Fibroblast of the aortic adventitia (primary cell): ENCODE measurements at places on chromosomes 6 and 20. TPM values are rescaled to one million over a fixed set of nuclear protein-coding genes. Genes with fewer than 3 reads are reported as not detected.

MLIP gene
- not detected in 2 replicates for total RNA-seq

HLA-DRB1 gene
- total RNA-seq = 0.09 and 0.90 TPM in 2 replicates

UBE2C gene
- total RNA-seq = 0.49 and 53.3 TPM in 2 replicates

HSPA1L gene
- total RNA-seq = 1.4 and 2.4 TPM in 2 replicates

WRNIP1 gene
- 25.8 and 29.4 TPM in 2 replicates for total RNA-seq

PRL gene
- total RNA-seq = not detected in 2 replicates

VWA7 gene
- 0.36 and 0.90 TPM in 2 replicates for total RNA-seq

DNA sequence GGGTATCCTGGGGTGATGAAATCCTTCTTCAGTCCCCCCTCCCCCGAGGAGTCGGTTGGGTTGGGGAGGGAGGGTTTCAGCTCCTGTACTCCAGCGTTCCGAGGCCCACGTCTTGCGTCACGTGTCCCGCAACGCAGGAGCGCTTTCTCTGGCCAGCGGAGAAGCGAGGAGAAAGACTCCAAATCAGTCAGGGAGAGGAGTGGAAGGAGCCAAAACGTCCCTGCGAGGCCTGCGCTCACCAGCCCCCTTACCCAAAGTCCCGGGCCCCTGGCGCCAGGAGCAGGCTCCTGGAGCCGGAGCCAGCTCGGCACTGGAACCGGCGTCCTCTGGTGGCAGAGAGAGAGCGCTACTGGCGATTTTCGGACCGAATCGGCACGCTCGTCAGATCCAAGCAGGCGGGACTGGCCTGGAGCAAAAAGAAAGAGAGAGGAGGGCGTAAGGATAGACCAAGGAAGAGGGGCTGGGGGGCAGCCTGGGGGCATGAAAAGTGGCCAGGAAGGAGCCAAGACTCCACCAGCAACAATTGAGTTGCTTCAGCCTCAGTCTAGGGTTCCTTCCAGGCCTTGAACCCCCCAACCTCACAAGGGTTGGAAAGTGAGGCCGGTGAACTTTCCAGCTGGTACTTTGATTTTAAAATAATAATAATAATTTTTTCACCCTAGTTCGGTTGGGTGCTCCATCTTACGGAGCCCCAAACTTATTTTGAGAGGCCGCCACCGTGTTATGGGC lies at the start of gene GNAS:
Gene GNAS, plus strand, starts transcription at position 174 of the 729 bp plus-strand sequence.
- DNase-seq = peak; percentile 64

- DNase-seq = no peak
Measured at GRCh38 chr6:84260926-84261325, 33.5 kb upstream of the CEP162 start.

DNA sequence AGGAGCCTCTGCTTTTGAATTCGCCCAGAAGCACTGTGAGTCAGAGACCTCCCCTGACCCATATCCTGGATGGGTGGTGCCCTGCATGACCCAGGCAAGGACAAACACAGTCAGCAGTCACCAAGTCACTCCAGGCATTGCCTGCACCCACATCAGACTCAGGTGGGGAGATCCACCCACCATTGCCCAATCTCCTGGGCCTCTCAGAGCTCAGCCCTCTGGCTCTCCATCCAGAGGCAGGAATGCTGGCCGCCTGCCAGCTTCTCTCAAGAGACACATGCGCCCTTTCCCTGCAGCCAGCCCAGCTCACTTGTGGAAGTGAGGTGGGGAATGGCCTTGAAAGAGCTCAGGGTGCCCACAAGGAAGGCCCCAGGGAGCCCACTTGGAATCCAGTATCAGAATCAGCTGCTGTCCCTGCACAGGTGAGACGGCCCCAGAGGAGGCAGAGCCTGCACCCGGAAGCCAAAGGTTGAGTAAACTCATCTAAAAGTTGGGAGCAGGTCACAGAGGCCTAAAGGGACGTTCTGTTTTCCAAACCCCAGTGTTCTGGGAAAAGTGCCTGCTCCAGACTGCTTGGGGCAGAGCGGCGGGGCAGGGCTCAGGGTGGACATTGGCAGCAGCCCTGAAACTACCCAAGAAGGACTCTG lies 129.8 kb downstream of the PREX1 start:
- peak; percentile 84 for DNase-seq

GRCh38 chr6:9140172-9140571 lies 704.8 kb upstream of the SLC35B3 start:
- DNase-seq = peak; percentile 46

DNA sequence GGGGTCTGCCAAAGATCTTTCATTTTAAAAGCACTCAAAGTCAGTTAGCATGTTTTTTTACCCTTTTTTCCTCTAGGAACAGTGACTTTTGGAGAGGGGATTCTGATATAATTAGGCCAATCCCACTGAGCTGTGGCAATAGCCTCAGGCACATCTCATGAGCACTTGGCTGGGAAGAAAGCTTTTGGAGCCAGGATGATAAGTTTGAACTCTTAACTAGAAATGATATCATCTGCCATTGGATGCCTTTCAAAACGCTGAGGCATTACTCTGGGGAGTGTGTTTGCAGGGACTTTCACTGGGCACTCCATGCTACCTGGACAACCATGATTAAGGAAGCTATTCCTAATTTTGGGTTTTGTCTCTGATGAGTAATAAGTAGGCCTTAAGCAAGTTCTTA lies 3.7 kb downstream of the SCGN start:
- DNase-seq = no peak

DNA sequence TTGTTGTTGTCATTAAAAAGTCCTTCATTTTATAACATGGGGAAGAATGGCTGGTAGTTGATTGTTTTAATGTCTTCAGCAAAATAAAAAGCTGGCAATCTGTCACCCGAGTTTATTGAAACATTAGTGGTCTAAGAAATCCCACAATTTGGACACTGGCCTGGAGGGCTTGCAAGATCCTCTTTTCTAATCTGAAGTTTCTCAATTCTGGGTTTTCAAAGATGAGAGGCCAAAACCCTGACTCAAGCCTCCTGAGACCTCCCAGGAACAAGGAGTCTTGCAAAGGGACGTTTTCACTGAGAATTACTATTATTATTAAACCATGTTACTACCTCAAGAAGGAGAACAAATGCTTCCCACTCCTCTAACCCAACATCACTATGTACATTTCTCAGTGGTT lies 19.5 kb downstream of the MAP1LC3A start:
- DNase-seq = peak; percentile 80

DNA sequence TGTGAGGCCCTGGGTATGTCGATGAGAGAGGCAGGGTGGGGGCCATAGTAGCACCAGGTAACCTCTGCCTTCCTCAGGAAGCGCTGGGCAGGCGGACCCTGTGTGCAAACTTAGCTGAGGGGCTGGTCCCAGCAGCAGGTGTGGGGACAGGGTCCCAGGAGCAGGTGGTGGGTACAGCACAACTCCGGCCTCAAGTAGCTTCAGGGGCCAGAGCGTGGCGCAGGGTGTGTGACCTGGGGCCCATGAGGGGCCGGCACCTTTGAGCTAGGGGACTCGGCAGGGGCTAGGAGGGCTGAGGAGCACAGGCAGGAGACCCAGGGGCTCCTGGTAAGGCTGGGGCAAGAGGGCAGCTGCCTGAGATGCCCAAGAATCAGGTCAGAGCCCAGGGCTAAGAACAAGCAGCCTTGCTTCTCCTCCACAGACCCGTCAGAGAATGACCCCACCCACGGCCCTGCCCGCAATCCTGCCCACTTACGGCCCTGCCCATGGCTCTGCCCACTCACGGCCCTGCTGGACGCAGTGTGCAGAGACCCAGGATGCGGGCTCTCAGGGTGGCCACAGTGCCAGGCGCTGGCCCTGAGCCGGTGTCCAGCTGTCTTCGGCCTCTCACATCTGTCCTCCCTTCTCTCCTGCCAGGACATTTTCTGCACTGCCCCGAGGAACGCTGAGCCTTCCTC lies 30.9 kb downstream of the CHRNA4 start:
- DNase-seq = no peak

GRCh38 chr6:152034631-152035030 lies 227.1 kb downstream of the ESR1 start:
- DNase-seq = no peak

GRCh38 chr20:57433657-57434389 lies 42.6 kb downstream of the RBM38 start:
- DNase-seq = no peak

- peak; percentile 55 for DNase-seq
Measured at GRCh38 chr20:19692685-19693119, 65.4 kb upstream of the RIN2 start.

- DNase-seq = no peak
Measured at GRCh38 chr6:40671694-40672050, 84.5 kb upstream of the LRFN2 start.

GRCh38 chr6:108948181-108948661 lies 100.0 kb downstream of the ARMC2 start:
- DNase-seq = no peak

DNA sequence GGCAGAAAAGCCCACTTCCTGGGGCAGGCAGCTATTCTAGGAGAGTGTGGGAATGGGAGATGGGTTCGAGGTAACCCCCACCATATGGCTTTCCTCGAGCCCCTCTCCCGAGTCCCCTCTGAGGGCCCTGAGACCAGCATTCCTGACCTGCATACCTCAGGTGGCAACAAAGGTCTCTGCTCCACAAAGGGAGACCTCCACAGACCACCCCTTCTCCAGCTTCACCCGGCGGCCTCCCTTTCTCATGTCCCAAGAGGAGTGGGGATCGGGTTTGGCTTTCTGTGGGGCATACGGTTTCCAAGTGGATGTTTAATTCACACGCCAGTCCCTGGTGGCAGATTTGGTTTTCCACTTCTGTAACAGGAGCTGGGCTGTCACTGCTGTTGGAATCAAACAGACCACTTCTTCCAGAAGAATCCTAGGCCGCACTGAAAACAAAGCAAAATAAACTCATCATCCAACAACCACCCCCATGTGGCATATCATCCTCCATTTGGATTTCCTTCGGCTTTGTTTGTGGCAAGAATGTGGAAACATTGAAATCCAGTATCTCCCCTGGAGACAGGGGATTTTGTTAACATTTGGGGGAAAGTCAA lies 83.2 kb downstream of the DLL1 start:
- no peak for DNase-seq

GRCh38 chr6:126753606-126754005 lies 364.9 kb upstream of the RSPO3 start:
- DNase-seq = peak; percentile 90

DNA sequence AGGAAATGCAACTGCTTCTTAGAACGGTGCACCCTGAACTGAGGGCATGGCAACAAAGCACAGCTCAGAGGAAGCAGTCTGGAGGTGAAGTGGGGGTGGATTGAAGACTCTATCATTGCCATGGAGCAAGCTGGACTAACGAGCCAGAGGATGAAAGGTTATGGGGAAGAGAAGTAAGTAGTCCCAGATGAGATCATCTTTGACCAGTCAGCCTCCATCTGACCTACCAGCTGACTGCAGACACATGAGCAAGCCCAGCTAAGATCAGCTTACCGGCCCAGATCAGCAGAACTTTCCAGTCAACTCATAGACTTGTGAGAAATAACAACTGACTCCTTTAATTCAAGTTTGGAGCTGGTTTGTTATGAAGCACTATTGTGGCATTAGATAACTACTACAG lies 9.1 kb upstream of the JAG1 start:
- DNase-seq = no peak

GRCh38 chr6:15244620-15245360 lies 1.1 kb upstream of the JARID2 start:
- peak; percentile 75 for DNase-seq

GRCh38 chr20:1815502-1816085 lies 79.6 kb upstream of the SIRPA start:
- DNase-seq = no peak

DNA sequence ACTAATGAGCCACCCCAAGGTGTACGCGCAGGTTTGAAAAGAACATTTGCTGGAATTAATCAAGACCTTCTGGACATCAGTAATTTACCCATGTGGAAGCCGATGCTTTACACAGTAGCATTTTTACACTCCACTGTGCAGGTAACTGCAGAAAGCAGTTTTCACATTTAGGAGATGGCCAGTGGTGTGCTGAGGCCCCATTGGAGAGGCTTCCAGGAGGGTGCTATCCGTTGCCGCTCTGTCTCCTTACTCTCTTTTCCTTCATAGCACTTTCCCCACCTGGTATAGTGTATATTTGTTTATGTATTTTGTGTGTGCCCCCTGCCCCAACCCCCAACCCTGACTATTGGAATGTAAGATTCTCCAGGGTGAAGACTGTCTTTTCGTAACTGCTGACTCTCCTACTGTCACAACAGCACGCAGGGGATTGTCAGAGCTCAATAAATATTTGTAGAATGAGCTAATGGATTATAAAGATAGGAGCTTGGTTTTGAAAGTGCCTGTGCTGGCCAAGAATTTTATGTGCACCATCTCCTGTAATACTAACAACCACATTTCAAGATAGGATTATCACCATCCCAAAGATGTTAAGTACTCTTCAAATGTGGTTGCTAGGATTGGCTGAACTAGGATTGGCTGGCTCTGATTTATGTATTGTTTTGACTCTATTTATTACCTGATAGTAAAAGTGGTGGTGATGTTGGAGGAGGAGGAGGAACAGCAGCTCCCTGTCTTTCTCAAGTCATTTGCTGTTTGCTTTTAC lies 74.0 kb upstream of the GLP1R start:
- peak; percentile 39 for DNase-seq

DNA sequence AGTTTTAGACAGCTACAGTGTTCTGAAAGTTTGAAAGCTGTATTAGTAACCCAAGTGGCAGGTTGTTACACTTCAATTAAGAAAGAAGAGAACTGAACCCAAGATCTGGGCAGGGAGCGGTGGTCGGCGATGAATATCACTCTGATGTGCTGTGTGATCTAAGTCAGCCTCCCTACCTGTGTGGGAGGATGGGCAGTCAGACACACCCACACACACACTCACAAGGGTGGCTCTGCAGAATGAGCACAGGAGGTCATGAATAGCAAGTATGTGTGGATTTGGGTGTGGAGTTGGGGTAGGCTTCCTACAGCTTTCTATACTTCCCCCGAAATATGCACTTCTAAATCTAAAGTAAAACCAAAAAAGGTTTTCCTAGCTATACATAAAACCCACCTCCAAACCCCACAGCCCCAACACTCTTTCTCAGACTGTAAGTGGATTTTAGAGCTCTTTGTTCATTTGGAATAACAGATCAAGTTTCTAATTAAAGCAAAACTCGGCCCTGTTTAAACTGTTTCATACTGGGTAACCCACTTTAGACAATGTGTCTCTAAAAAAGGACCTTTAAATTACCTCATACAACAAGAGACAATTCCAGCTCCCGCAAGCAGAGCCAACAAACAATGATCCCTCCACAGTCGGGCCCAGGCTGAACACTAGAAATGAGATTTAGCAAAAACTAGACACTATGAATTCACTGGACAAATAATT lies 19.4 kb downstream of the TNFRSF21 start:
- DNase-seq = no peak

- no peak for DNase-seq
Measured at GRCh38 chr6:12335131-12335527, 45.0 kb downstream of the EDN1 start.

DNA sequence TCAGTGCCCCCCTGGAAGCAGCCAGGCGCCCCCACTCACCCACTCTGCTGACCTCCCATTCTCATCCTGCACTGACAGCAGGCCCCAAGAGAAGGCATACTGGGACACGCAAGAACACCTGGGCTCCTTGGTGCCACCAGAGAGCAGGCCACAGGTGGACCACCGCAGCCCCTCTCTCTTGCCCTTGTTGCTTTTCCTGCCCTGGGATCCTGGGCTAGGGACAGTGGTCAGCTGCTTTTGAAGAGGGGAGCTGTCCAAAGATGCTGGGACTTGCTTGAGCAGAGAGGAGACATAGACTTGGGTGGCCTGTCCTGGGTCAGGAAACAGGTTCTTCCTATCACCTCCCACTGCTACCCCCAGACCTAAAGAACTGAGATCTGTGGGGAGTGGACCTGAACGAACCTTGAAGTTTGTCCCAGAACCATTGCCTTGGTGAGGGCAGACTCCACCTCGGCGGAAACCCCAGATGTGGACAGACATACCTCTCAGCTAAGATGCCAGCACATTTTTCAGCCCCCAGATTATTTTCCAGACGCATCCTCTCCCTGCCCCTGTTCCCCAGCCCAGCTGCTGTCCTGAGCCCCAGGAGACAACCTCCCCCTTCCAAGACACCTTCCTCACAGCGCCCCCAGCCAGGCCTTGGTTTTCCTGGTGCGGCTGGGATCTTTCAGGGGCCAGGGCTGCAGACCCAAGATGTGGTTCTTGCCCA lies 1.1 kb downstream of the GLP1R start:
- no peak for DNase-seq
